ENCODE measurements at places on chromosomes 5 and 9. TPM values are rescaled to one million over a fixed set of nuclear protein-coding genes. Genes with fewer than 3 reads are reported as not detected.

Gene PRDM9
- not detected for total RNA-seq

DNA sequence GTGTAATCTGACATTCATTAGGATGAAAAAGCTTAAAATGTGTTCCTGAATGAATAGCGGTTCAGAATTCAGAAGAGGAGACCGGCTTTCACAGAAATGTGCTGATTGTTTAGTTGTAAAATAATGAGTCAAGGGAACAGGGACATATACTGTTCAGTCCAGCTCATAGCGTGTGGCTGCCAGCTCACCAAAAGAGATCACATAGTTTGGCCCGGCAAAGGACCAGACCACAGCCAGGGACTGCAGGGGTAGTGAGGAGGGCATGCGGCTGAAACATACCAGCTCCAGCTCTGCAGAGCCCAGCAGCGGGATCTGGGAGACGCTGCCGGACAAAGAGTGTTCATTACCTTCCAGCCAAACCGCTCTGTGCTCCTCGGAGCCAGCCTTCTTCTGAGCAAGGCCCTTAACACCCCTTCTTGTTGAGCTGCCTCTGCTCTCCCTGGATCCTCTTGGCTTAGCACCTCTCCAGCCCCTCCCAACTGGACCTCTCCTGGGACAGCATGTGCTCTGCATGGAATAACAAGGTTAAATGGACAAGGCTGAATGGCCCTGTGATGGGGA, 116.8 kb upstream of the CNTLN start:
- H3K4me1 ChIP-seq = no peaks in the 10 kb centered on the region
- no peaks in the 10 kb centered on the region for H3K27me3 ChIP-seq
- DNase-seq = no peak
- H3K36me3 ChIP-seq = no peaks in the 10 kb centered on the region
- no peak overlapping the region for H3K4me3 ChIP-seq

Gene ECSCR
- total RNA-seq = 46.7 TPM

GRCh38 chr5:66222455-66222854, 78.4 kb downstream of the SREK1 start:
- H3K4me3 ChIP-seq = no peak overlapping the region
- no peaks in the 10 kb centered on the region for H3K27me3 ChIP-seq
- H3K4me1 ChIP-seq = no peaks in the 10 kb centered on the region
- H3K36me3 ChIP-seq = no peaks in the 10 kb centered on the region

Gene SLC1A3
- total RNA-seq = 35.5 TPM

DNA sequence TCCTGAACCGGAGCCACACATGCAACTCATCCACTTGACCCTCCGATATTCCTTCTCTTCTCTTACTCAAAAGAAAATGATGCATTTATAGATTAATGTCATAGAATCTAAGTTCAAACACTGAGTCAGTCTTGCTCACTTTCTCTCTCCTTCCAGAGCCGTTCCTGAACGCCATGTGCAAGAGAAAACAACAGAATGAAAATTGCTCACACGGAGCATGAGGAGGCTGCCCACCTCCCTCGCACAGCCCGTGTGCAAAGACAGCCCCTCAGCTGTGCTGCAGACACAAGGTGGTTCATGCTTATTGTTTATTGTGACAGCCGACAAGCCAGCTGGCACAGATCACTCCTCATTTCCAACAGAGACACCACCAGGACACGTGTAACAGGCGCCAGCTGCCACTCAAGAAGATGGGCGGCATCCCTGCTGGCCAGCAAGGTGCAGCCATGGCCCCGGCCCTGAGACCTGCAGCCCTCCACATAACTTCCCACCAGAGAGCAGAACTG, 290.8 kb downstream of the GLIS3 start:
- H3K27me3 ChIP-seq = no peaks in the 10 kb centered on the region
- no peaks in the 10 kb centered on the region for H3K36me3 ChIP-seq
- H3K4me3 ChIP-seq = no peak overlapping the region
- H3K4me1 ChIP-seq = no peaks in the 10 kb centered on the region

Gene PAX5
- total RNA-seq = 0.34 TPM

GRCh38 chr9:103397868-103398600, 402.9 kb downstream of the CYLC2 start:
- H3K4me1 ChIP-seq = no peaks in the 10 kb centered on the region
- DNase-seq = peak; percentile 23
- H3K27ac ChIP-seq = no peak overlapping the region
- no peaks in the 10 kb centered on the region for H3K36me3 ChIP-seq
- H3K4me3 ChIP-seq = no peak overlapping the region

GRCh38 chr5:57174128-57174889, 450 bp downstream of the GPBP1 start:
- H3K36me3 ChIP-seq = no peaks in the 10 kb centered on the region
- H3K27ac ChIP-seq = peak overlapping the region; percentile 95
- peak overlapping the region; percentile 88 for H3K4me3 ChIP-seq
- DNase-seq = peak; percentile 59
- no peaks in the 10 kb centered on the region for H3K27me3 ChIP-seq

DNA sequence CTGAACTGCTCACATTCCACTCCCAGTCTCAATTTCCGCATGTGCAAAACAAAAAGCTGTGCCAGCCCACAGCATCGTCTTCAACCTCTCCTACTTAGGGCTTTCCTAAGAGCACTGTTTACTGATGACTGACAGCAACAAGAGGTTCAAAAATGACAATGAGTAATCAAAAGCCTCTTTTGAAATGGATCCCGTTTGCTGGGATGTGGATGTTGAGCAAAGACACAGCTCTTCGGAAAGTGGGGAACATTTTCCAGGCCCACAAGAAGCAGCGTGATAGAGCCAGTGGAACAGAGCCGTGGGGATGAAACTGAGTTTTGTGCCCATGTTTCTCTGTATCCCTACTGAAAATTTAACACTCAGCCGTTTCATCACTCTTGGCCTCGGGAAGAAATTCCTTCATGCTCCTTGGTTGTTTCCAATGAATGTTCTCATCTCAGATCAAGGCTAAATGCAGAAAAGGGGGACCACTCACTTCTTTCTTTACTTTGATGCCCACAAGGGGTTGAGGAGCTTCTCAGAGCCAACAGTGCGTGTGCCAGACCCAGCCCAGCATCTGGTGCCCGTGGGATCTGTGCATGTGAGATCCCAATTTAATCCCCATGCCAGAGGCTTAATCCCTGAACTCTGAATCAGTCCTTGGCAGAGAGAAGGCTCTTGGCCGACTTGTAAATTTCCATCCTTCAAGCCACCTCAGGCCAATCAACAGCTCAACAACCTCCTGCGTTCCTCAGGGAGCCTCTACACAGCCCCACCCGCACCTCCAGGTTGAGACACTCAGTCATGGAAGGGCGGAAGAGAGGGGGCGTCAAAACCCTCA, 230.2 kb upstream of the DAPK1 start:
- no peak overlapping the region for H3K4me3 ChIP-seq
- H3K4me1 ChIP-seq = peaks cover 5% of the 10 kb centered on the region
- DNase-seq = no peak

- no peak overlapping the region for H3K27ac ChIP-seq
- DNase-seq = no peak
Observed at GRCh38 chr5:26343801-26344325, 694.5 kb downstream of the CDH9 start.

GRCh38 chr5:54547711-54548250, 30.2 kb downstream of the SNX18 start:
- DNase-seq = peak; percentile 64
- no peaks in the 10 kb centered on the region for H3K27me3 ChIP-seq
- no peak overlapping the region for H3K4me3 ChIP-seq
- H3K36me3 ChIP-seq = peaks cover 3% of the 10 kb centered on the region

DNA sequence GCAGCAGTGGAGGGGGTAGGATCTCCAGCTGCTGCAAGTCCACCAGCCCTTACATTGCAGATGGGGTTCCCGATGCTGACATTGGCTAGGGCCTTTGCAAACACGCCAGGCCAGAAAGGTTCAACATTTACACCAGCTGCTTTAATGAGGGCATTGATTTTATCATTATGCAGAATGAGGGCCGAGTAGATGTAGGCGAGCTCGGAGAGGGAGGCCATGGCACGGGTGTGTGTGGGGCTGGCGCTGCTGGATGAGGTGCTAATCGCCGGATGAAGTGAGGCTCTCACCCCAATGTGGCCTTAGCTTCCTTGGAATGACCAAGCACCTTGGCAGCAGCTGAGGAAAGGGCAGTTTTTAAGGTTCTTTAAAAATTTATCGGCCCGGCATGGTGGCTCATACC, 27.4 kb downstream of the PHAX start:
- DNase-seq = no peak
- H3K4me3 ChIP-seq = no peak overlapping the region
- H3K27ac ChIP-seq = no peak overlapping the region
- no peaks in the 10 kb centered on the region for H3K27me3 ChIP-seq

Gene RALGPS1
- 30.3 TPM for total RNA-seq

DNA sequence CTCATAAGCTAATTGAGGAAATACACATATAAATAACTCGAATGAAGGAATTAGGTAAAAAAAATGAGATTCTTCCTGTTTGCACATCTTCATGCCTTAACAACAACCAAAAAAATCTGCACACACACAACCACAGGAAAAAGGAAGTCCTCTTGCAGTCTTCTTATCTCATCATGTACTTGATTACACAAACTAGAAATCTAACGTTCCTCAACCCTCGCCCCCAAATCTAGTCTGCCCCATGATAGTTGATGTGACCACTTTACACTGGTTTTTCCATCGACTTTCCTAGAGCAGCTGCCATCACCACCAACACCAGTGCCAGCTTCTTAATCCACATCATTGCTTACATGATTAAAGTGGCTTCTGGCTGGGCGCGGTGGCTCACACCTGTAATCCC, 31.2 kb upstream of the RNU6ATAC start:
- no peak overlapping the region for H3K4me3 ChIP-seq
- no peaks in the 10 kb centered on the region for H3K27me3 ChIP-seq
- DNase-seq = no peak
- H3K36me3 ChIP-seq = no peaks in the 10 kb centered on the region
- H3K4me1 ChIP-seq = peaks cover 4% of the 10 kb centered on the region

- no peak overlapping the region for H3K27ac ChIP-seq
- H3K4me3 ChIP-seq = no peak overlapping the region
- no peaks in the 10 kb centered on the region for H3K4me1 ChIP-seq
- no peaks in the 10 kb centered on the region for H3K27me3 ChIP-seq
Observed at GRCh38 chr5:27241564-27242257, 203.3 kb upstream of the CDH9 start.

GRCh38 chr5:179370490-179371120, 25.3 kb upstream of the ADAMTS2 start:
- no peaks in the 10 kb centered on the region for H3K36me3 ChIP-seq
- H3K27me3 ChIP-seq = no peaks in the 10 kb centered on the region
- no peaks in the 10 kb centered on the region for H3K4me1 ChIP-seq
- no peak for DNase-seq
- H3K27ac ChIP-seq = no peak overlapping the region
- no peak overlapping the region for H3K4me3 ChIP-seq

Gene MARCHF3
- total RNA-seq = 17.0 TPM

DNA sequence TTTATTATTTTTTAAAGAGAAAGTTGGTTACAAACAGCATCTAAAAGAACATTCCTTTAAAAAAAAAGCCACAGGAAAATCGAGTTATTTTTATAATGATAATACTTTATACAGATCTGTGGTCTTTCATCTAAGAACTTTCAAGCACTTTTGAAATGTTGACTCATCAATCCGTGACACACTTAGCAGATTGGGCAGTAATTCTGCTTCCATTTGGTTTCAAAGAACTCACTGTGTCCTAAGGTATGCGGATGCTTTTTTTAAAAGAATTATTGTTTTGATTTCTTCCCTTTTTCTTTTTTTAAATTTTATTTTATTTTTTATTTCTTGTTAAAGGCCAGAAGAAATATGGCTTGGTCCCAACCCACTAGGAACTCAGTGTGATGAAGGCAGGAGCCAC, 147.8 kb downstream of the AOPEP start:
- H3K4me1 ChIP-seq = no peaks in the 10 kb centered on the region
- no peak for DNase-seq
- H3K27me3 ChIP-seq = no peaks in the 10 kb centered on the region
- H3K36me3 ChIP-seq = no peaks in the 10 kb centered on the region

DNA sequence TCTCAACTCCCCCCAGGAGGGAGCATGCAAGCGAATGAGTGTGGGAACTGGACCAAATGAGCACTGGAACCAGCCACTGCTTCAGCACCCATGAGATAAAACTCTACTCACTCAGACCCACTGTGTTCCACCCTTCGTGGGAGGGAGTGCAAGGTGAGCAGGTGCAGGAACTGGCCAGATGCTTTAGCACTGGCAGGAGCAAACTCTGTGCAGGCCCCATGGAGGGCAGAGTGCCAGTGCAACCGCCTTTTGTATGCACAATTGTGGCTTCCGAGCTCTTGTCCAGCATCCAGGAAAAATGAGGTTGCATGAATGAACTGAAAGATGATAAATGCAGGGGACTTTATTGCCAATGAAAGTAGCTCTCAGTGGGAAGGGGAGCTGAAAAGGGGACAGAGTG, 67.4 kb upstream of the CCDC112 start:
- DNase-seq = no peak
- H3K36me3 ChIP-seq = no peaks in the 10 kb centered on the region
- no peaks in the 10 kb centered on the region for H3K4me1 ChIP-seq
- no peaks in the 10 kb centered on the region for H3K27me3 ChIP-seq
- H3K27ac ChIP-seq = no peak overlapping the region

DNA sequence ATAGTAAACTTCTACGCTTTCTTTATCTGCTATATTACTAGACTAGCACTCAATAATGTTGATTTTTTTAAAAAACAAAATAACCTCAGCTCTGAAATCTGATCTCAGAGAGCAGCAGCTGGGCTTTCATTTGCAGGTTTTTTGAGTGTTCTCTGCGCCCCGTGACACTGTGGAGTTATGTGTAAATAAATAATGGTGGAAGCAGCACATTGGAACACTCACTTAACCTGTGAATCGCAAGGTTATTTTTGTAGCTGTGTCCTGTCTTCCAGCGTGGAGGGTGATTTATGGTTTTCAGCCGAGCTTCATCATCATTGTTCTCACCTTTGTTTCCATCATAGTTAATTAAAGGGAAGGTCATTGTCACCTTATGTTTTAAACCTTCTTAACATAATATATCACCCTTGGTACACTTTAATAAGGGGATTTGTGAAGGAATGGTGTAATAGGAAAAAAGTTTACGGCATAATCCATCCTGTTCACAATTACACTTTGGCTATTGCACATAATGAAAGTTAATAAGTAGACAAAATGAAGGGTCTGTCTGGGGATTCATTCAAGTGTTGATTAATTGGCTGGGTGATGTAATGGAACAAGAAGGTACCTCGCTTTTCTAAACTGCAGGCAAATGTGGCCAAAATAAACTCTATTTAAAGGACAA, 493.3 kb upstream of the ADAMTS16 start:
- no peak overlapping the region for H3K27ac ChIP-seq
- peak; percentile 16 for DNase-seq
- H3K4me3 ChIP-seq = no peak overlapping the region
- H3K27me3 ChIP-seq = no peaks in the 10 kb centered on the region
- H3K36me3 ChIP-seq = no peaks in the 10 kb centered on the region

DNA sequence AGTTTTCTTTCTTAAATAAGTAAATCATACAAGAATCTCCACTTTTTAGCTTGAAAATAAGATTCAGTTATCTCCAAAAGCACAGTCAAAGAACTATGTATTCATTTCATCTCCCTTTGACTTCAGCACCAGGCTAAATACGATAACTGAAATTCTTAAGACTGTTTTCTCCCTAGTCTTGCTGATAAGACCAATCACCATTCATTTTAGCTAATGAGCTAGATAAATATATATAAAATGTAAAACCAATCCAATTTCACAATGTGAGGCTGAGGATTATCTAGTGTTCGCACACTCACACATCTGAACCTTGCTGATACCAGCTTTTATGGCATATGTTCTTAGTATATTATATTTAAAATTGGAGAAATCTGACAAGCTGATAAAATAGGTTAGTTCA, 17.3 kb upstream of the ZNF622 start:
- no peaks in the 10 kb centered on the region for H3K4me1 ChIP-seq
- H3K36me3 ChIP-seq = no peaks in the 10 kb centered on the region
- H3K27me3 ChIP-seq = no peaks in the 10 kb centered on the region
- H3K27ac ChIP-seq = no peak overlapping the region

- H3K4me3 ChIP-seq = no peak overlapping the region
- DNase-seq = peak; percentile 44
- H3K4me1 ChIP-seq = no peaks in the 10 kb centered on the region
Observed at GRCh38 chr5:71932655-71933338, 174.5 kb upstream of the MAP1B start.

Gene ADGRV1
- 66.2 TPM for total RNA-seq
